ENCODE measurements at places on chromosomes 4 and X. TPM values are rescaled to one million over a fixed set of nuclear protein-coding genes. Genes with fewer than 3 reads are reported as not detected.
A peak's percentile ranks its signal among the peaks of the same experiment; 100 is the strongest.

Gene PGAM4
- total RNA-seq = not detected

GRCh38 chrX:129641941-129642340, 12.8 kb downstream of the APLN start:
- DNase-seq = no peak

Gene PLAC8
- 48.0 TPM for total RNA-seq

GRCh38 chr4:1975391-1975801, 33.4 kb downstream of the NELFA start:
- no peak for DNase-seq

DNA sequence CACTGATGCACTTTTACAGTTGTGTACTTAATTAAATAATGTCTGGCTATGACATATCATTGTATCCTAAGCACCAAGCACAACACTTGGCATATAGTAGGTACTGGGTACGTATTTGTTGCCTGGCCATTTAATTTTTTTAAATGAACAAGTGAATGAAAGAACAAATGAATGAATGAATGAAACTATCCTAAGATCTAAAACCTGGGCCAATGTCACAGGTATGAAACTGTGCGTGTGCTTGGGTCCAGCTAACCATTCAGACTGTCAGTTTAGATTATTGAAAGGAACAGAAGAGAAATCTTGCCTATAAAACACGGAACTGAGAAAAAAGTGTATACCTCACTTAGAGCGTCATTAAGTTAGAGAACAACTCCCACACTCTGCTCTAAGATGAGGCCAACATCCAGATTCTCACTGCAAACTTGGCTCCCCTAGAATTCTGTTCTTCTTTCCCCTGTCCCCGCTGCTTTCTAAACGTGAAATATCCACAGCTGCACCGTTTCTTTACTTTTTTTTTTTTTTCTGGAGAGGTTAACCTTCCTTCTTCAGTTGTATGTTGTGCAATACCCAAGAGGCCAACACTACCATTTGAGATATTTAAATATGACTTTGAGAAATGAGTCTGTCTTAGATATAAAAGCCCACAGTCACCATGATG, 17.3 kb upstream of the SEL1L3 start:
- no peak for DNase-seq

Gene CXorf58
- not detected for total RNA-seq

GRCh38 chr4:102758241-102759160, 2.3 kb downstream of the MANBA start:
- DNase-seq = no peak

Gene TGIF2LX
- not detected for total RNA-seq

Gene FHIP1A
- total RNA-seq = 0.53 TPM

Gene TMPRSS11D
- not detected for total RNA-seq

DNA sequence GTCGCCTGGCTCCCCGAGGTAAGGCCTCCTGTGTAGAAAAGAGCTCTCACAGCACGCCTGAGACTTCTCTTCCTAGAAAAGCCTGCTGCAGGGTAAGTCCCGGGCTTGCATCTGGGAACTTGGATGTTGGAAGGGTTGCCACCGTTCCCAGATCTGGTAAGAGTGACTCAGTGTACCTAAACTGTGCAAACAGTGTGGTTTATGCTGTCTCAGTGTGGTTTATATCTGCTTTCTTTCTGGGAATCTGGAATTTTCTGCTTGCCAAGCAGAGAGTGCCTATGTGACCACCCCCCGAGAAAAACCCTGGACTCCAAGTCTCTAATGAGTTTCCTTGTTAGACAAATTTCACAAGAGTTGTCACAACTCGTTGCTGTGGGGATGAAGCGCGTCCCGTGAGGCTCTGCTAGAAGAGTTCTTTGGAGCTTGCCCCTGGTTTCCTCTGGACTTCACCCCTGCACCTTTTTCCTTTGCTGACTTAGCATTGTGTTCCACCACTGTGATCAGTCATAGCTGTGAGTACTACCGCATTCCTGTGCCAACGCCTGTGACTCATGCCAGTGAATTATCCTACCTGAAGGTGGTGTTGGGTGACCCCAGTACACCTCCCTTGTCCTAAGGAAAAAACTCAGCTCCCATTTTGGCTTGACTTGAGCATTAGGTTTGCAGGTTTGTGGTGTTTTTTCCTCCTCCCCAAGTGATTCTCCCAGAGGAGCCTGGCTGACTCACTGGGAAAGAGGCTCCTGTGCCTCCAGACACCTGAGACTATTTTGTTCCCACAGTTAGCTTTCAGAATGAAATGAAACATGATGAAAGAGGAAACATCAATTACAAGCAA, 14.5 kb downstream of the SLC2A9 start:
- peak; percentile 26 for DNase-seq

DNA sequence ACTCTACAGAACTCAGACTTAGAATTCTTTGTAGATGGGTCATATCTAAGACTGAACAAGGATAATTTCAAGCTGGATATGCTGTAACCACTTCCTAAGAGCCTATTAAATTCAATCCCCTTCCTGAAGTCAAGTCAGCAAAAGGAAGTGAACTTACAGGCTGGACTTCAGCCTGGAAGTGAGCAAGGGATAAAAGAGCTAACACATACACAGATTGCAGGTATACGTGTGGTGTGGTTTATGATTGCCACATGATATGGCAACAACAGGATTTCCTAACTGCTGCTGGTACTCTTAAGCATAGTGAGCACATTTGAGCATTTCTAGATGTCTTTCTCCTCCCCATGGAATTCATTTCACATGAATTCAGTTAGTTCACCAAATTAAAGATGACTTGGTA, 38.2 kb upstream of the UXT start:
- DNase-seq = no peak

GRCh38 chr4:6920171-6920570, 10.5 kb downstream of the TBC1D14 start:
- DNase-seq = no peak

Gene RRH
- total RNA-seq = 0.99 TPM

GRCh38 chrX:71910986-71911730, 513 bp downstream of the NHSL2 start:
- DNase-seq = peak; percentile 38

GRCh38 chr4:69816236-69816635, 43.7 kb downstream of the SULT1E1 start:
- DNase-seq = no peak

DNA sequence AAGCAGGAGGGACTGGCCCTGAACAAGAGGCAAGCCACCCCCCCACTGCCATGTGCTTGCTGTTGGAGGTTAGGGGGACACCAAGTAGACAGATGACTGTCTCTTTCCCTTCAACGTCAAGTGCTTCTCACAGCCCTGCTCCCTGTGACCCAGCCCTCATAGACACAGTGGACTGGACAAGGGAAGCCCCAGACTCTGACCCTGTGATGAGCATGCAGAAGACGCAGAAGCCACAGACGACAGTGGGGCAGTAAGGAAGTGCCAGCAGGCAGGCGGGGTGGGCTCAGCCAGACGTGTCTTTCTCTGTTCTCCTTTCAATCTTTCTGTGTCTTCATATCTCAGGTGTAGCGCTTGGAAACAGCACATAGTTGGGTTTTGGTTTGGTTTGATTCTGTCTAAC, 2.4 kb upstream of the L1CAM start:
- no peak for DNase-seq

DNA sequence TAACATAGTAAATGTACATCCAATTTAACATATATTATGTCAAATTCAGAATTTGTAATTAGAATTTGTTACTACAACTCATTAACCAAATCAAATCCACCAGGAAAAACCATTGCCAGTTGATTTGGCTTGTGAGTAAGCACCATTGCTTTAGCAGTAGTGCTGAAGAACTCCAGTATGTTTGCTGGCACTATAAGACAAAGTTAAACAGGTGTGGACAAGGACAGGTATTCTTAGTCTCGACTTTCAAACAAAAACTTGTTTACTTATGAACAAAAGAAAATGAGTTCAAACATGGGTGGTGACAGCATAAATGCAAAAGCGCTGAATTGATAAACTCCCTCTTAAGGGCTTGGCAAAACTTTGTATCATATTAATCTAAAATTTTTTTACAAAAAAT, 1.3 kb upstream of the ADH7 start:
- no peak for DNase-seq

DNA sequence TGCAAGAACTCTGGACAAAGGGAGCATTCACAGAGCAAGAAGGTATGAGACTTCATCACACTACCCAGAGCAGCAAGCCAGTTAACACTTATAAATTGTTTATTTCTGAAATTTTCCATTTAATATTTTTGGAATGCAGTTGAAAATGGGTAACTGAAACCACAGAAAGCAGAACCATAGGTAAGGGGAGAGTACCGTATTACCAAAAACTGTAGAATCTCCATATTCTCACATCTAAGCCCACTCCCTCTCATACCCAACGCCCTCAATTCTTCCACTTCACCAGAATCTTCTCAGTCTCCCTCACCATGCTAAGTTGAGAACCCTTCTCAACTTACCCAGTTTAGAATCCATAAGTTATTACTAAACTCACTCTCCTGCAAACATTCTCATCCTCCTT, 277.8 kb downstream of the SPOCK3 start:
- DNase-seq = no peak

DNA sequence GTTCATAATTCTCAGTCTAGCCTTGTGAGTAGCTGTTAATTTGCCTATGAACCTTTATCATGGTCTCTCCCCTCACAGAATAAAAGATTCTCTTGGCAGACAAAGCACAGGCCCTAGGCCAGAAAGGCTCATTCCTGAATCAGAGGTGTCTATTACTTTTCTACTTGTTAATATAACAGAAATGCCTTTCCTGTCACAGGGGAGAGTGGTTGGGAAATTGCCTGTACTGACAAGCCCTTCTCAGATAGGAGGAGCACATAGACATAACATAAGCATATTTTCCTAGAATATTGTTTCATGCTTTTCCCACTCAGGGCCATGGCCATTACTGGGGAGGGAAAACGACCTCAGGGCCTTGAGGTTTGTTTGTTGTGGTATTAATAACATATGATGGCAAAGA, 308.3 kb downstream of the BMPR1B start:
- DNase-seq = no peak

Gene ZNF182
- 9.1 TPM for total RNA-seq

Gene SPRY1
- total RNA-seq = 39.8 TPM

DNA sequence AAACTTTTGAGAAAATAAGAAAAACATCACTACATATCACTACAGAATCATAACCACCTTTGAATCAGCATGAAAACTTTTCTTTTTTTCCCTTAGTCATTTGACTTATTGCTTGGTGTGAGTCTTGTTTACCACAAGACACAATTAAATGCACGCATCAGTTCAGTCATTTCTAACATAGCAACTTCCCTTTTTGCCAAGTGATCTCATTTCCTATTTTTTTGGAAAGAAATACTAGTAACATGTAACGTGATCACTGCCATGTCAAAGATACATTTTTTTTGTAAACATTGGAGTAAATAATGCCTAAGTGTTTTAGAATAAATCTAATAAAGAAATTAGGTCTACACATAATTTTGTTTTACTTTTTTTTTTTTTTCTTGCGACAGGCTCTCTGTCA, 5.1 kb upstream of the CXCL8 start:
- DNase-seq = no peak

DNA sequence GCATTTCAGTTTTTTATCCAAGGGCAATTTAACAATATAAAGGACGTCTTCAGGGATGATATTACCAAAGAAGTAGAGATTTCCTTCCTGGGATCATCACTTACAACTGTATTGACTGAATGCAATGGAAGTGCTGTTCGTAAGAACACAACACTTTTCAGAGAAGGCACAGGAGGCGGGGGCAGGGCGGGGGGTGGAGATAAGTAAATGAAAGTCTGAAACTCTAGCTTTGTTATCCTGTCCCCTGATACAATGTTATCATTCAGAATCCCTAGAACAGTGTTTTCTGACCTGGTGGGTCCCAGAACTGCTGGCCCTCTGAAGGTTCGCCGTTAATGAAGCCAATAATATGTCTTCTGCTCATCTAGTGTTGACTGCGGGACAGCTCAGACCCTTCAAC, 124.6 kb downstream of the NSUN7 start:
- DNase-seq = no peak

- no peak for DNase-seq
Measured at GRCh38 chr4:37400241-37400881, 155.8 kb downstream of the NWD2 start.

Gene TREX2
- total RNA-seq = 2.8 TPM

DNA sequence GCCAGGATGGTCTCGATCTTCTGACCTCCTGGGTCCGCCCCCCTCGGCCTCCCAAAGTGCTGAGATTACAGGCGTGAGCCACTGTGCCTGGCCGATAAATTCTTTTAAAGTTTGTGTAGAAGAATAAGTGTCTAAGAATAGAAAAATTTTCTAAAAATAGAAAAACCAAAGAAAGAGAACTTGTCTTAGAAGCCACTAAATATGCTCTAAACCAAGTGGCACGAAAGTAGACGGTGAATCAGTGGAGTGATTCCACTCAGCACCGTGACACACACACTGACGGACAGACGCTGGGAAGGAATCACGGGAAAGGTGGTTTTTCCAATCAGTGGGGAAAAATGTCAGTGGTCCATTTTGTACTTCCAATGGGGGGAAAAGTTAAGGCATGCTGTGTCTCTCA, 72.7 kb upstream of the PSAPL1 start:
- DNase-seq = no peak

DNA sequence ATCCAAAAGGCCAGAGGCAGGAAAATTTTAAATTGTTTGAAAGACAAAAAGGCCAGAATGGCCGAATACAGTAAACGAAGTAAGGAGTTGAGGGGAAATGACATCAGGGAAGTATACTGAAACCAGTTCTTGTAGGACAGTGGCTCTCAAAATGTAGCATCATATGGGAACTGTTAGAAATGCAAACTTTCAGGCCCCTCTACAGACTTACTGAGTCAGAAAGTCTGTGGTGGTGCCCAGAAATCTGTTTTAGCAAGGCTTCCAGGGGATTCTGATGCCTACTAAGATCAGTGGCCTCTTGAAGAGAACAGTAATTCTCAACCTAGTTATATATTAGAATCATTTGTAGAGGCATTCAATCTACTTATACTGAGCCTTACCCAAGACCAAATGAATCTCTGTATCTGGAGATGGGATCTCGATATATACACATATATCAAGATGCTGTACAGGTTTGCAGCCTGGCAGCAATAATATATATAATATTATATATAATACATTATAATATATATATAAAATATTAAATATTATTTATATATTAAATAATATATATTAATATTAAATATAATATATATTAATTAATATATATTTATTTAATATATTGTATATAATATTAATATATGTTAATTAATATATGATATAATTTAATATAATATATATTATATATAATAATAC, 39.7 kb downstream of the ADAMTS3 start:
- no peak for DNase-seq

DNA sequence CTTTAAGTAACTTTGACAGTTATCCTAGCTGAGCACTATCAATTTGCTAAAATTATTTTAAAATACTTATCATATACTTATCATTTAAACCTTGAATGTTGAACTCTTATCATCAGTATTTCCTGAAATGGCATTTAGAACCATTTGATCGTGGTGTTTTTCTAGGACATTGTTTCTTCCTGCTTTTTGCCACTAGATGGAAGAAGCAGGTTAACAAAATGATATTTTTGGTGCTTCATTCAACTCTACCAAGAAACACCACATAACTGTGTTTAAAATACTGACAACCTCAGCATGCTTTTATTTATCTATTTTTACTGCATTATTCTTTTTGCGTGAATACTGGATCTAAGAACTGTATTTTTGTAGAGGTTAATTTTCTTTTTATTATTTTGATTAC, 44.6 kb downstream of the C4orf33 start:
- DNase-seq = no peak

Gene HTN3
- not detected for total RNA-seq
